ENCODE measurements at places on chromosomes 4 and X.

GRCh38 chr4:82906469-82906868 lies 5.9 kb downstream of the THAP9 start:
- no peak for DNase-seq

DNA sequence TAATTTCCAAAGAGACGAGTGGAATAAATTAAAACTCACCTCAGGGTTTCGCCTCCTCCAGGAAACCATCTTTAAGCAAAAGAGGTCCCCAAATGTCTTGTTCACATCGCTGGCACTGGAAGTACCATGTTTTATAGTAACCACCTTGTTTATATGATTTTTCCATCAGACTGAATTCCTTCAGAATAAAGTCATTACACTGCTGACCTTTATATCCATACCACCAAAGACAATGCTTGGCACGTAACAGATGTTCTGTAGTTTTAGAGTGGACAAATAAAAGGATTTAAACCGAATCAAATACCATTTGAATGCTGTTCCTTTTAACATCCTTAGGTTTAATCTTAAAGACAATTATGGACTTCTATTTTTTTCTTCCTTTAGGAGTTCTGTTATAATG lies 4.7 kb downstream of the NUDT6 start:
- no peak for DNase-seq

DNA sequence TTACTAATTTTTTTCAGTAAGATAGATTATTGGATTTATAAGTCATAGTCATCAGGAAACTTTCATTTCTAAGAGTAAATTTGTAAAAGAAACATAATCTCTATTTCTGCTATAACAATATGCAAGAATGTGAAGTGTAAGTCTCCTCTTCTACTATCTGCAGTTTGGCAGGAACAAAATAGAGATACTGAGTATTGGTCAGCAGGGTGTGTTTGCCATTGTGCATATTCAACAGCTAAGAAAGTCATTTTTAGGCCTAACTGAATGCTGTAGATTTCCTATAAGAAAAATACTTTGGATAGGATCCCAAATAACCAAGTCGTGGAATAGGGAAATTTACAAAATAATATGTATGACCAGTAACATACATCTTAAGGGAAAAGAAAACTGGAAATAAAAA lies 253.3 kb upstream of the EPHA5 start:
- DNase-seq, result no peak

DNA sequence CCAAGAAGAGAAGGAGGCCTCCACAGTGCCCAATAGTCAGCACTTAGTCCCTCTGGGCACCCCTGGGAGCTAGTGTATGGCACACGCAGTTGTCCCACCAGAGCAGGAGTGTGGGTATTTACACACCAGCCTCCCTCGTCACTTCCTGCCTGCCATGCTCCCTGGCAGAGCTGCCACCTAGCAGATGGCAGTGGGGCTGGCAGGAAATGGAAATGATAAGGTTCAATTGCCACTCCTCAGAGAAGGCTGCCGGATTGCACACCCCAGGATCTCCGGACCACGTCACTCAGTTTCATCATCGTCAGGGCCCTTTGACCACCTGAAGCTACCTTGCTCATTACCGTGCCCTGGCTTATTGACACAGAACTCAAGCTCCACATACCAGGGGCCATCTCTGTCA lies 173.3 kb upstream of the PSAPL1 start:
- no peak for DNase-seq

- no peak for DNase-seq
Observed at GRCh38 chr4:121648516-121648915, 48.3 kb downstream of the ANXA5 start.

DNA sequence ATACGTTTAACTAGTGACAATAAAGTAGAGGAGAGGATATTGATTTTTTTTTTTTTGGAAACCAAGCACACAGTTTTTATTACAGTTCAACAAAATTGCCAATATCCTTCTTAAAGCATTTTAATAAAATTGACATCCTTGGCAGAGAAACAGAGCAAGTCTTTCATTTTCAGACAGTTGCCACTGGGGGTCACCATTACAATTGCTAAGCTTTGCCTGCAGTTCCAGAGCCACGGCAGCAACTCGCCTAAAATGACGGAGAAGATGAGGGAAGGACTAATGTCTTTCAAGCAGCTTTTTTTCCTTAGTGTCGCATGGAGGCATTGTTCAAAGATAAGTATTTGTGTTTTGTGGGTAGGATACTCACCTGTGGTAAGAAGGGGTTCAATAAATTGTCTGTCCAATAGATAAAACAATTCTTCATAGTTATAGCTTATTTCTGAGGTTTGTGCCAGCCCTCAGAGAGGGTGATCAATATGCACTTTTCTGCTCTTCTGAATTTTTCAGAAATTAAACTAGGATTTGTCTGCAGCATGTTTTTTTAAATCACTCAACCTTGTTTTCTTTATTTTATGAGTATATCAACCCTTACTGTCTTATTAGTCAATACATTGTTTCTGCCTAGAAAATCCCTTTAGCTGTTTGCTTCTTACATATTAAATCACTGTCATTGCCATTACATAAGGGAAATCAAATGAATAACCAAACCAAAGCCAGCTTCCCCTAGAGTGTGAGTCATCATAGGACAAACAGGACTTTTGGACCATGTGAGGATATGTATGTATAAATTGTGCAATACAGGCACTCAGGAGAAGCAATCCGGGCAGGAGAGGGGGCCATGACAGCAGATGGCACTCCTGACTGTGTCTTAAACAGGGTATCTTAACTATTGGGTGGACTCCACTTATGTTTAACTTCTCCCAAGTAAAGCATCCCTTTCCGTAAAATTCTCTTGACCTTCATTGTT lies 508.1 kb upstream of the ARX start:
- DNase-seq, result no peak

- no peak for DNase-seq
Observed at GRCh38 chr4:11367371-11367770, 61.3 kb downstream of the HS3ST1 start.

- DNase-seq, result peak; percentile 43
Observed at GRCh38 chr4:39502019-39502663, 25.1 kb downstream of the UGDH start.

- DNase-seq, result no peak
Observed at GRCh38 chrX:13369256-13370030, 49.6 kb upstream of the ATXN3L start.

DNA sequence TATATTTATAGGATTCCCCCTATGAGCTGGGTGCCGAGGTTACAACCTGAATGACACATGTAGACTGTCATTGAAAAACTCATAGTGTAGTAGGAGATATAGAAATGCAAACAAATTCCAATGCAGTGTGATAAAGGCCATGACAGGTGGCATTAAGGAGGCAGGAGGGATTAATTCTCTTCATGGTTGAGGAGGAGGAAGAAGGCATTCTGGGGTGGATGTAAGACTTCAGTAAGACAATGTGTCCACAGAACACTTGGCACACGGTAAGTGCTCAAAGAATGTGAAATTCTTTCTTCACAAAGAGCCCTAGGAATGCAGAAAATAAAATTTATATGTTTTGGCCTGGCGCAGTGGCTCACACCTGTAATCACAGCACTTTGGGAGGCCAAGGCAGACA lies 136.5 kb downstream of the RBM47 start:
- DNase-seq, result no peak

- DNase-seq, result no peak
Observed at GRCh38 chr4:77076889-77077635, 1.3 kb upstream of the CCNI start.

- DNase-seq, result no peak
Observed at GRCh38 chrX:114450911-114451310, 133.0 kb upstream of the HTR2C start.

DNA sequence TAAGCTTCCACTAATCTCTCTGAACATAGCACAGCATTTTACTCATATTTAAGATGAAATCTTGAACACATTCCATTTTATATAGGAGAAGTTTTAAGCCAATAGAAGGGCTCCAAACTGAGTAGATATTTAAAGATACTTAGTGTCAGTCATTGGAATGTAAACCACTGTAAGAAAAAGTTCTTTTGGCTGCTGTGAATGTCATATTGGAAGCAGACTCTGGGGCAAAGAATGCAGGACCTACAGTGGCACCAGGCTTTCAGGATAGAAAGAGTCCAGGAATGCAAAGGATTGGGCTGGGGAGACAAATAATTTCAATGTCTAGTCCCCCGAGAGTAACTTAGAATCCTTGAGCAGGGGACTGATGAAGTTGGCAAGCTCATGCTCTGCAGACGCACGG lies 1047.7 kb downstream of the STIM2 start:
- no peak for DNase-seq

- no peak for DNase-seq
Observed at GRCh38 chr4:6277139-6277802, 7.6 kb downstream of the WFS1 start.

DNA sequence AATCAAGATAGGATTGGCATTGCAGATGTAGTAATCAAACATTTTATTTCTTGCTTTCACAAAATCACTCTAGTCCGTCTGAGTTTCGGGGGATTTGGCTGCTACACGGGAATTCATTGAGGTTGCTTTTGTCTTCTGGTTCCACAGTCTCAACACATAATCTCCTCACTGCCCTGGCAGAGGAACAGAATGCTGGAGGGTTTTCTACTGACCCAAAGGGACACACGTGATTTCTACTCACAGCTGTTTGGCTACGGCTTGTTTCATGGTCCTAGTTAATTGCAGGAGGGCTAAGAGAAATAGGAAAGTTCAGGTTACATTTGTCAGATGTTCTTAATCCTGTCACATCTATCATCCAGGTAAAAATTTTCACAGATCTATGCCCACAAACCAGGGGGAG lies 1811.6 kb downstream of the ARAP2 start:
- no peak for DNase-seq

All from AG09309 (cell line).